ENCODE measurements at places on chromosomes 3 and 15.

DNA sequence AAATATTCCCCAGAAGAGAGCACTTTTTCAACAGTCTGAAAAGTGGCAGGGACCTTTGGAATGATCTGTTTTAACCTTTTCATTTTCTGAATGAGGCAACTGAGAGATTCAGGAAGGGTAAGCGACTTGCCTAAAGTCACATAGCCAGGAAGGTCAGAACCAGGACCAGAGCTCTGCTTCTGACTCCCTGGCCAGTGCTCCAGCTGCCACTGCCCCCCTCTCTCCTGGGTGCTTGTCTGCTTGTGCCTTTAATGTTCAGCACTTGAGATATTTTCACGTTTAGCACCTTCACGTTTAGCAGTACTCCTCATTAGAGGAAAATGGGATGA lies 68.3 kb downstream of the SMAD3 start:
- no peak for DNase-seq

DNA sequence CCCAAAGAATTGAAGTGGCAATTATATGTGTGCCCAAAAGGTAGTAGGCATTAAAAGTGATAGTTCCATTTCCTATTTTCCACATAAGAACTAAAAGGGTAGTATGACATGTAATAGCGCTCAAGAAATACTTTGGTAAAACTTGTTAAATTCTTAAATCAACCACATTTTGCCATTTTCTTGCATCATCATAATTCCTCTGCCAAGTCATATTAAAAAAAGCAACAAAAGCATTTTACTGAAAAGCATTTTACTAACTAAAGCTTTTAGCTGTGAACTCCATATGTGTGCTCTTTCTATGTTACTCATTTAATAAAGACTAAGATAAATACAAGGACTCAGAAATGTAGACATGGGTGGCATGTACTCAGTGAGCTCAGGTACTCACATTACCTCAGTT lies 70.1 kb downstream of the GPR160 start:
- no peak for DNase-seq

DNA sequence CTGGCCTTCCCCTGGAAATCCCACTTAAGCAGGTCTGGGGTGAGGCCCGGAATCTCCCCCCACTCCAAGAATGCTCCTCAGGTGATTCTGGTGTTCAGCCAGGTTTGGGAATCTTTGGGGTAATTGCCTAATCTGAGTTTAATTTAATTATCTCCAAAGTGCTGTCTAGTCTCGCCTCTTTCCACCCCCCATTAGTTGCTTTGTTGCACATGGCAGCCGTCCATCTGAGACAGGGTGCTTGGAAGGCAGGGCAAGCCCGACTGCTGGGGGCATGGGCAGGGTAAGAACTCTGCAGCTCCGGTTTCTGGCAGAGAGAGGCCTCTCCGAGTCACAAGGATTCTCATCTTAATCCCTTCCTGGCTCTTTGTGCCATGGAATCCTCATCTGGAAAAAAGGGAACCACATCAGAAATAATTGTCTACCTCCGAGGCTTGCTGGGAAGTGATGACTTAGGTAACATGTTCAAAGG lies 15.0 kb downstream of the IL17RD start:
- DNase-seq, result no peak

GRCh38 chr3:14472471-14473351 lies 67.4 kb downstream of the GRIP2 start:
- DNase-seq, result no peak

DNA sequence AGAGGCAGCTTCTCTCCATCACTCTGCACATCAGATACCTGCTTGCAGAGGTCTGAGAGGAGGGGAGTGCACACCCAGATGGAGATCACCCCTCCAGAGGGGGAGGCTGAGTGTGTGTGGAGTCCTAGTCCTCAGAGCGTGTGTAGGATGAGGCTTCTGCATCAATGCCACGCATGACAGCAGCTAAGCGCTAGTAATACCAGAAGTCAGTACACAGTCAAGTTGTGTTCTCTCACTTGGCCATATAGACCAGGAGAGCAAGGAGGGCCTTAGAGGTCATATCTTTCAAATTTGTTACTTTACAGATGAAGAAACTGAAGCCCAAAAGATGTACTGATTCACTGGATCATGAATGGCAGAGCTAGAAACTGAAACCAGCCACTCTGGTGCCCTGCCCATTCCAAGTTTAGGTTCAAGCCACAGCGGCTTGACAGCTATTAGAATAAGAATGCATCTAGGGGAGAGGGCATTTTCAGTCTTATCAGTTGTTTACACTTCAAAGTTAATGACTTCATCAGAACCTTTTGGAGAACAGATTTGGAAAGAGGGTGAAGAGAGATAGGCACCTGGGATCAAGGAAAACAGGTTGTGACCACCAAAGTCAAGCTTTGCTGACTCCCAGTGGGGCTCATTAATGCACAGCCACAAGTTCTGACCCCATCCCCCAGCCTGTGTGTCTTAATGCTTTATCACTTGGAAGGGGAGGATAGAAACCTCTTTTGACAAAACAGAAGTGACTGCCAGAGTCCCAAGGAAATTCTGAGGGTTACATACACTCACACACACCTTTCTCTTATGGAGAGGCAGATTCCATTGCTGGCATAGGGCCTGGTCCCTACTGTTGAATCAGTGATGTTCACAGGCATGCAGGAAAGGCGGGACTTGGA lies 310.3 kb downstream of the CHST2 start:
- no peak for DNase-seq

DNA sequence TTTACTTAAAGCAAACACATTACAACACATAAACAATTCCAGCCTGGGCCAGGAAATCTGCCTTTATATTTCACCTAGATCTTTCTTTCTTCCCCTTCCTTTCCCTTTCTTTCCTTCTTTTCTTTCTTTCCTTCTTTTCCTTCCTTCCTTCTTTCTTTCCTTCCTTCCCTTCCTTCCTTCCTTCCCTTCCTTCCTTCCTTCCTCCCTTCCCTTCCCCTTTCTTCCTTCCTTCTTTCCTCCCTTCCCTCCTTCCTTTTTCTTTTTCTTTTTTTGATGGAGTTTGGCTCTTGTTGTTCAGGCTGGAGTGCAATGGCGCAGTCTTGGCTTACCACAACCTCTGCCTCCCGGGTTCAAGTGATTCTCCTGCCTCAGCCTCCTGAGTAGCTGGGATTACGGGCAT lies 24.1 kb upstream of the BNIP2 start:
- DNase-seq, result no peak

DNA sequence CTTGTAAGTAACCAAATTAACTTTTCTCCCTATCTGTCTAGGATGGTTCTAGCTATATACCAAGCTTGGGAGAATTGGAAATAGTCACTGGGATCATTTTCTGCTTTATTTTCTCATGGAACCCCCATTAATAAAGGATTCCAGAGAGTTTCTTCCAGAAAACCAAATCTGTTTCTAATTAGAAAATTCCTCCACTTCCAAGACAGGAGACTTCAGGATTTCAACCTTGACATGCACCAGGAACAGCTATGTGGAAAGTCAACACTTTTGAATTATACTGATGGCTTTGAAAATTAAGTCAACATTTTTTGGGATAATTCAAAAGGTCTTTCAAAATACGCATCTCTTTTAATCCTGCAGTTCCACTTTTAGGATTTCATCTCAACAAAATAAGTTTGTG lies 138.3 kb downstream of the MEX3B start:
- no peak for DNase-seq

- no peak for DNase-seq
Measured at GRCh38 chr15:33150431-33150941, 44.0 kb downstream of the FMN1 start.

DNA sequence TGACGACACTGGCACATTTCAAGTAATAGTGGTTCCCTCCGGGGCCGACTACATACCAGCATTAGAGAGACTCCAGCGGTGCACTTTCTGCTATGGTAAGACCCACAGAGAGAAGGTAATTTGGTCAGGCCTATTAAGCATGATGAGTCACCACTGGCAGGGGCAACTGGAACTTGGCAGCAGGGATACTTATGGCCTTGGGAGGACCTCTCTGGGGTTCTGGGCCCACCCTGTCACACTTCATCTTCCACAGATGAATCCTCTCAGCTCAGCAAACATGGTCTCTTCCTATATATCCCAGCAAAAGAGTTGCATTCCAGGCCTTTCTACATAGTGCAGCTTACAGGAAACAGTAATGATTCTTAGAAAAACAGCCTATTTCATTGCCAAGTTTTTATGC lies 88.0 kb downstream of the PIK3R4 start:
- no peak for DNase-seq

DNA sequence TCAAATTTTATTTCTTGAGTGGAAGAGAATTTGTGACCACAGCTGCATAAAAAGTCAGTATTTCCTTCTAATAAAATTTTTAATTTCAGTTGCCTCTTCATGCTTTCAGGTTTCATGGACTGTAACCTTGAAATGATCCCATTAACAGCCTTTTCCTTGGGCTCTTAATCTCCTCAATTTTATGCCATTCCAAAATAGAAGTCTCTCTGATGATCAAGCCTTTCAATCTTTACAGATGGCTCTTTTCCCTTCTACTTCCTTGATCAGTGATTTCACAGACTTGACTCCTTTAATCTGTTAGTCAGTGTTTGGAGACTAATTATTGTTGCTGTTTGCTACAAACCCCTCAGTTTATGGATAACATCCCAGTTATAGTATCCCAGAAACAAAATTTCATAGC lies 11.9 kb downstream of the TSC22D2 start:
- DNase-seq, result no peak

DNA sequence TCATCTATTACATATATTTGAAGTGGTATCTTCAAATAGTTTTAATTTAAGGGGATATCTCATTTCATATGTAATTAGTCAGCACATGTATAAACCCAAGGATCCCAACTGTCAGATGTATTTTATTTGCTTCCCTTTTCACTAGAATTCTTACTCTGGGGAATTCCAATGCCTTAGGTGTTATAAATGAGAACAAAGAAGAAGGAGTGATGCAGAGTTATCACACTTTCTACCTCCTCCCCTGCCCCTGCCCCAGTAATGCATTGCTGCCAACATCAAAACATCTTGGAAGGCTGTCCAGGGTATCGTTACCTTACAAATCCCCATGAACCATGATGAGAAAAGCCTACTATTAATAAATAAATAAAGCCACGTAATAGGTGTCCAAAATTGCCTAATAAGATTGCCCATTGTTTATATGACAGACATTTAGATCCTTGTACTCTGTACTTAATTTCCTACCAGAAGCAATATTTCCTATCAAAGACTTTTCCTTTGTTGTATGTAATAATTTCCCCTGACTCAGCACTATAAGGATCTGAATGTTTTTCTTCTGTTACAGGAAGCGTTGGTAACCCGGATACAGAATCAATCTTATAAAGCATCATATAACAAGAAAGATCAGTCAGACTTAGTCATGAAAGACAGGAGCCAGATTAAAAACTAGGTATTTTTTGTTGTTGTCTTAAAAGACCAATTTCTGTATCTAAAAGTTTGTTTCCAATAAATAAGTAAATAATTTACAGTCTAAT lies 38.8 kb downstream of the CBLB start:
- no peak for DNase-seq

DNA sequence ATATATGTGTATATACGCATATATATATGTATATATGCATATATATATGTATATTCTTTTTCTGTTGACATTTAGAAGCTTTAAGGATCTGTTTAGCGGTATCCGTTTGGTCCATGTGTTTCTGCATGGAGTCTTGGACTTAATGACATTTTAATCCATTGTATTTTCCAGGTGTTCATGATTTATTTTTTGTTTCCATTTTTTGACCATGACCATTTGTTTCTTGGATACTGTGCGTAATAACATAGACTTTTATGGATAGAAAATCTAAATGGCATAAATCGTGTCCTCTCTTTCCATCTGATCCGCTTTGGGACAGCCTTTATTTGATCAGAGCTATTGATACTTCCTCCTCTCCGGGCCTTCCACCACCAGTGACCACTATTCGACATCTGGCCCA lies 19.5 kb downstream of the CRYBG3 start:
- DNase-seq, result no peak

- no peak for DNase-seq
Measured at GRCh38 chr15:81859737-81860516, 185.9 kb downstream of the MEX3B start.

DNA sequence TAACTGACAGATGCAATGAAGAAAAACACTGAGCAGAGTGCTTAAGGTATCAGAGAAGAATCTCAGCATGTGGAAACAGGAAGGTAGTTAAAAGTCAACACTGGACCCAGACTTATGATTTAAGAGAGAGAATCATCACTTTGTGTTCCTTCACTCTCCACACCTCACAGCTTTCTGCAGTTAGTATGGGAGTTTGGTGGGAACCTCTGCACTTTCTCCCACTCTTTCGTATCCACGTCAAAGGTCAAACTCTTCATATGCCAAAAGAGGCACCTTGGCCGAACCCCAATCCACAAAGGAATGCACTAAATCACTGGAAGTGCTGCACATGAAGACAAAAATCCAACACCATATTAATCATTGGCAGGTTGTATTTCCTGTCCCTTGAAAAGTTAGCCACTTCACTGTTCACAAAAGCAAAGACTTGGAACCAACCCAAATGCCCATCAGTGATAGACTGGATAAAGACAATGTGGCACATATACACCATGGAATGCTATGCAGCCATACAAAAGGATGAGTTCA lies 361.2 kb downstream of the MAGI1 start:
- no peak for DNase-seq

GRCh38 chr15:28921919-28922706 lies 36.3 kb downstream of the APBA2 start:
- no peak for DNase-seq

DNA sequence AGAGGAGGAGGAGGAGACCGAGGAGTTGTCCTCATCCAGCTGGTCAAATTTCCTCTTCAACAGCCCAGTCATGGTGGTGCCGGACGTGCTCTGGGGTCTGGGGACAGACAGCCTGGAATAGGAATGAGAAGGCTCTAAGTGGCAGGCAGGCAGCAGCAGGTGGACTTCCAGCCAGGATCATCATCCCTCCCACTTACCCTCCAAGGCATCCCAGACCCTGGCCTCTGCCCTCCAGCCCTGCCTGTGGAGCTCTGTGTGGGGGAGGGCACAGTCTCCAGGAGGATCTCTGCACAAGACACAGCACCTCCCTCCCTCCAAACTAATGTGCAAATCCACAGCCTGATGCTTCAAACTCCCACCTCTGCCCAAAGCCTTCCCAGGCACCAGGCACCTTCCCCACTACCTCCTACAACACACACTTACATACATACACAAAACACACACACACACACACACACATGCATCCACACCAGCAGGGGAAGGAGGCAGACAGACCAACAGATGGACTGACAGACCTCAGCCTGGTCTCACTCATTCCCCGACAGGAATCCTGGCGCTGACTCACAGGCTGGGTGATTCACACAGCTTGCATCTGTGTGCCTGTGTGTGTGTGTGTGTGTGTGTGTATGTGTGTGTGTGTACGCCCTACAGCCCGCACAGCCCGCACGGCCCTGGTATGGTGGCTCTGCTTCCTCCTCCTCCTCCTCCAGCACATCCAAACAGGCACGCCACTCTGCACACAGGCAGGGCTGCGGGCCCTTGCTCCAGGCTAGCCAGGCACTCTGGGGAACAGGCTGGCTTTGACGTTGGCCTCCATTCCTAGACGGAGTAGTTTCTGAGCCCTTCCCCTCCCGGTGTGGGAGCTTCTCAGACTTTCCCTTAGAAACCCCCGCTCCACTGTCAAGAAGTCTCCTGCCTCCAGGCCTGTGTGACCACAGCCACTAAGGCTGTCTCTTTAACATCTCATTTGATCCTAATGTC lies 6.5 kb downstream of the CSRNP1 start:
- peak; percentile 63 for DNase-seq

GRCh38 chr3:35653347-35653746 lies 14.0 kb downstream of the ARPP21 start:
- DNase-seq, result no peak

GRCh38 chr3:123733805-123734526 lies 149.1 kb upstream of the HACD2 start:
- DNase-seq, result no peak
